ENCODE measurements at places on chromosomes 7 and 10.
A peak's percentile ranks its signal among the peaks of the same experiment; 100 is the strongest.

- DNase-seq = no peak
These were observed 11.9 kb upstream of the XPNPEP1 start for GRCh38 chr10:109934958-109935793.

DNA sequence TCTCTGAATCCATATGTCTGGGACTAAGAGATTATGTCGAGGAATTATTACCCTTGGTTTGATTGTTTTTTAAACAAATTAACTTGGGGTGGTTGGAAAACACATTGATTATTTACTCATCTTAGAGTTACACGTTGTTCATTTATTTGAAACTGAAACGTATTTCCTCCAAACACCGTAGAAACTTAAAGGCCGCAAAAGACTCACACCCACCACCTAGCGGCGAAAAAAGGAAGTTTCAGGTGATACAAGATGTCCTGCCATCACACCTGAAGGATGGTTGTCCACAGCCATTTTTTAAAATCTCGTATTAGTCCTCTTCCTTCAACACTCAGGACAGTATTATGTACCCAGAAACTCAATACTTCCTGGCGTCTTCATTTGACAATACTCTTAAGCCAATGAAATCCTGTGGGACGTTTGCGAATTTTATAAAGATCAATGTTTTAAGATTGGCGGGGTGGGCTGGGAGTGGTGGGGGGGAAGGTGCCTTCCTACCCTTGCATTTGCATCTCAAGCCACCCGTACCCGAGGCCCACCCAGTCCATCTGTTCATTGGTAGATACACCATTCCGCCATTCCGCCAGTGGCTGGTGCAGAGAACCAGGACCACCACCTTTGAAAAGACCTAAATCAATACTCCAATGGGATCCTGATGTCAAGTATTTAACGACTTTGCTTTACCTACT, 1.4 kb upstream of the LCOR start:
- peak; percentile 62 for DNase-seq

DNA sequence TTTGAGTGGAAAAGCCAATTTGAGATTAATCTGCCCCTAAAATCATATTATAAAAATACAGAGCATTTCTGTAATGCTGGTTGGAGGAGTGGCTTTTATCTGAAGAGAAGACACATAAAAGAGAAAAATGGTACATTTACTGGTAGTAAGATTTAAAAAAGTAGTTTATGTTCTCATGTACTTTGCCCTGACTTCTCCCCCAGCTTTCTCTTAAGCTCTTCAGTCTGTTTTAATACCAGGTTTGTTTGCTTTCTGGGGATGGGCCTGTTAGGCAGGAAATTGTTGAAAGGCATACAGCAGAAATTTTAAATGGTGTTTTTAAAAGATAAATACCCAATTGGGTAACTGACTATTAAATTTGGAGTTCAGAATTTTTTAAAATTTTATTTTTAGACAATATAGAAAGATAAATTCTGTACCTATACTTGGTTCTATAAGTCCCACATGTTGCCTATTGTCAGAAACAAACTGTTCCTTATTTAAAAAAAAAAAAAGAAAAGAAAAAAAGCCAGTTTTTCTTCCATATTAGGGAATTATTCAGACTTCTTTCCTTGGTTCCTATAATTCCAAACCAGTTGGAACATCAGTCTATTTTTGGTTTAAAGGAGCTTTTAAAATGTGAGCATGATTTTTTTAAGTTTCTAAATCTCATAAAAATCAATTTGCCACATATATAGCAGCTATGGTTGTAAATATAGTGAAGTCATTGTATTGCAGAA, 136.6 kb downstream of the ARID5B start:
- no peak for DNase-seq

DNA sequence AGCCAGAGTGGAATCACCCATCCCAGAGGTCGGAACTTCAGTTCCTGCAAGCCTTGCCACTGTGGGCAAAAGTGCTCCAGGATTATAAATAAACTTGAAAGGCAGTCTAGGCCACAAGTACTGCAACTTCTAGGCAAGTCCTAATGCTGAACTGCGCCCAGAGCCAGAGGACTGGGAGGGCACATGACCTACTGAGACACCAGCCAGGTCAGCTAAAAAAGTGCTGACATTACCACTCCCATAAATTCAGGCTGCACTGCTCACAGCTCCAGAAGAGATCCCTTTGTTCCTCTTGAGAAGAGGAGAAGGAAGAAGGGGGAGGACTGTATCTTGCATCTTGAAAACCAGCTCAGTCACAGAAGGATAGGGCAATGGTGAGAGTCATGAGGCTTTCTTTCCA, 1084.1 kb upstream of the PHF14 start:
- DNase-seq = no peak

GRCh38 chr10:71697938-71698709, 21.5 kb downstream of the C10orf105 start:
- DNase-seq = no peak

GRCh38 chr10:122632031-122632430, 67.6 kb downstream of the C10orf120 start:
- no peak for DNase-seq

DNA sequence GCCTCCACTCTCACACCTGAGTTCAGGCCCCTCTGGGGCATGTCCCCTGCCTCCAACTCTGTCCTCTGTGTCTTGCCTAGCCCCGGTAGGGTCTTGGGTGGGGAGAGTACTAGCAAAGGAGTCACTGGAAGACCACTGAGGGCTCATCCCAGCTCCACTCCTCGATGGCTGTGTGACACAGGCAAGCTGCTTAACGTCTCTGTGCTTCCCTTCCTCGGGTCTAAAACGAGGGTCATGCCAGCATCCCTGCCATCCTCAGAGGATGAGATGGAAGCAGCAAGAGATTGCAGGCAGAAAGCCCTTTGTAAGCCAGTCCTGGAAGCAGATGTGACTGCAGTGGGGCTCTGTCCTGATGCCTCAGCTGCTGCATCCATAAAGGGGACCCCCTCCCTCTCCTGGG, 15.2 kb upstream of the C10orf105 start:
- no peak for DNase-seq

DNA sequence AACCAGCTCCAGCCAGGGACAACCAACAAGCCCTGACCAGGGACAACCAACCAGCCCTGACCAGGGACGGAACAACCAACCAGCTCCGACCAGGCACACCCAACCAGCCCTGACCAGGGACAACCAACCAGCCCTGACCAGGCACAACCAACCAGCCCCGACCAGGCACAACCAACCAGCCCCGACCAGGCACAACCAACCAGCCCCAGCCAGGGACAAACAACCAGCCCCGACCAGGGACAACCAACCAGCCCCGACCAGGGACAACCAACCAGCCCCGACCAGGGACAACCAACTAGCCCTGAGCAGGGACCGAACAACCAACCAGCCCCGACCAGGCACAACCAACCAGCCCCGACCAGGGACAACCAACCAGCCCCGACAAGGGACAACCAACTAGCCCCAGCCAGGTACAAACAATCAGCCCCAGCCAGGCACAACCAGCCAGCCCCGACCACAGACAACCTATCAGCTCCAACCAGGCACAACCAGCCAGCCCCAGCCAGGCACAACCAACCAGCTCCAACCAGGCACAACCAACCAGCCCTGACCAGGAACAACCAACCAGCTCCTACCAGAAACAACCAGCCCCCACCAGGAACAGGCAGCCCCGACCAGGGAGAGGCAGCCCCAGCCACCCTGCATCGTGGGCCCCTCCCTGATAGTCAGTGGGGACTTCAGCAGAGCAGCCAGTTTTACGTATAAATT, 56.4 kb downstream of the PROSER2 start:
- DNase-seq = no peak

DNA sequence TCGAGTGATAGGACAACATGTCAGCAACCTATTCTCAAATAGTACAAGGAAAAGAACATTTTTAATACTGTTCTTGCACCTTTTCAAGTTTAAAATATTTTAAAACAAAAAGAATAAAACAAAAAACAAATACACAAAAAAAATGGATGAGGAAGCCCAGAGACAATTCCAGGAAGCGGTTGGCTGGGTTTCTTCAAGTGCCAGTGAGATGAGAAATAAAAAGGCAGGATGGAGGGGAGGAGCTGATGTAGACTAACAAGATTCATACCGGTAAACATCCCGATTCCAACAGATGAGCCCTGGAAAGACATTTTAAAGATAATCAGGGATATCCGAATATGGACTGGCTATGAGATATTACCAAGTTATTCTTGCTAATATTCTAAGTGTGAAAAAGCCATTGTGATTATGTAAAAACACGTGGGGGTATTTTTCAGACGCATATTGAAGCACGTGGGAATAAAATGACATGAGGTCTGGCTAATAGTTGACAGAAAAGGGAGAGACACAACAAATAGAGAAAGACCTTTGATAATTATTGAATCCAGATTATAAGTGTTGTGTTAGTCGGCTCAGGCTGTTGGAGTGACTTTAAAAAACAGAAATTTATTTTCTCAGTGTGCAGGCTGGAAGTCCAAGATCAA, 101.3 kb upstream of the LRRC4 start:
- no peak for DNase-seq

DNA sequence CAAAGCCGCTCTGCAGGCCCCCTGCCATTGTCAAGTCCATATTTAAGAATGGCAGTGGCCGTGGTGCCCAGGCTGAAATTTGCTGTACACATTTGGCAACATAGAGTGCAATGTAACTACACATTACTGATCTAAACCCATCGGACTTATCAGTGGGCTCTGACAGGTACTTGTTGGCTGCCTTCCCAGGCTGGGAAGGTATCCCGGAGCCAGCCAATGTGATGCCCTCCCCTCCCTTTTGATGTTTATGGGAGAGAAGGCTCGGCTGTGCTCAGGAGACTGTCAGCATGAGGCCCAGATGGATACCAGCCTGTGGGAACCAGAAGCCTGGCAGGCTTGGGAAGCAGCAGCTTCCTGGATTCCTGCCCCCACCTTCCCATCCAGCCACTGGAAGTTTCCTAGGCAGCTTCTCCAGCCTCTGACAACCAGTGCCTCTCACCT, 146.1 kb upstream of the TCF7L2 start:
- DNase-seq = no peak

- no peak for DNase-seq
These were observed 17.8 kb upstream of the ERCC6 start for GRCh38 chr10:49556723-49557122.

- DNase-seq = no peak
These were observed 28.4 kb upstream of the VWDE start for GRCh38 chr7:12431886-12432556.

DNA sequence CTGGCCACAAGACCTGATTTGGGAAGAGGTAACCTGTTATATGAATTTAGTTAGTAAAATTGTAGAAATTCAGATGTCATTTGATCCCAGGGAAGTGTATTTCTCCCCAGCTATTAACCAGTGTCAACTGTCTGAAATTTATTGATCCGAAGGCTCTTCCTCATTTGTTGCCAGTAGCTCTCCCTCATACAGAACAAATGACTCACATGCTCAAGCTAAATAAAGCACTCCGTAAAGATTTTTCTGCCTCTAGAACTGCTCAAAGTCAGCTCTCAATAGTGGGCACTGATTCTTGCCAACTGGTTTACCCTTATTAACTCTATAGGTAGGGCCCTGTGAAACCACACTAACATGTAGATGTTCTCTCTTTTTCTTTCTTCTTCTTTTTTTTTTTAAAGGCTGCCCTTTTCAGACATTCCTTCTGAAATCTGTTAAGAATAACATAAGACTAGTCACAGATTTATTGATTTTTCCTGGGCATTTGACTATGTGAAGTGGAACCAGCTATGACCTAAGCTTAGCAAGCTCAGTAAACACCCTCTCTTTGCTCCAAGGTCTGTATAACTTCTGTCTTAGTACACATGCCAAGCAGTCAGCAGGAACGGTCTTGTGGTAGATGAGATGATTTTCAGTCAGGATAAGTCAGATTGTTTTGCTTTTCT, 21.8 kb downstream of the RPA3 start:
- DNase-seq = peak; percentile 63

DNA sequence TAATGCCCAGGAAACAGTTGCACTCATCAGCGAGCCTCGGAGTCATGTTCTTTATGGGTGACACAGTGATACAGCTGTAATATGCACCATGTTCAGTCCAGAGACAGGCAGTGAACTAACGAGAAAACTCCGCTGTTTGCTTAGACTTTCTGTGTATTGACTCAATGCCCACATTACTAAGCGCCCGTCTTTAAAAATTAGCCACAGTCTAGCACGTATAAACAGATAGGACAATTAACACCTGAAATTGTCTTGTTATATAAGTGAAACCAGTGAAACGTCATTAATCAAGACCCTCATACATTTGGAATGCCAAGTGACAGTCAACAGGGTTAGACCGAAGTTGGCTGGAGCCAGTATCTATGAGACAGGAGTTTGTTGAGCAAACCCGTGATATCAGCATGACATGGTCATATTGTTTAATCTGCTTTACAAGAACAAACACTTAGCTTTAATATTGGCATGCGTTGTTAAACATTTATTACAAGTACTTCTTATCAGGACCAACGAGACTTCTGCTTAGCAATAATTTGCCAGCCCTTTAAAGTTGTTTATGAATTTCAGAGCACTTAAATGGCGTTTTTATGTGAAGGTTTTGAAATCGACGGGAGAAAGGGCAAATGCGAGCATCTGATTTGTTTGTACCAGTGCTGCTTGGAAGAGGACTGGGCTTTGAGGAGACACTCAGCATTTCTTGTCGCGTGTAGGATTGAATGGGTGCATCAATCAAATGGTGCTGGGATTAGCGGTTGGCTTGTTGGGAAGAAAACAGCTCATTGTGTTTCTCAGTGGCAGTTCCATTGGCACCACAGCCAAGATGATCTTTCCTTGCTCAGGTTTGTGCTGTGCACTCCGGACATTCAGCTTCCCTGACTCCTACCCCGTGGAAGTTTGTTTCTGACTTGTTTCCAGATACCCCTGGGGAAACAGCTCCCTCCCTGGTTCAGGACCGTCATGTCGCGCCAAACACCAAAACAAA, 56.3 kb downstream of the CAMK1D start:
- DNase-seq = no peak

- DNase-seq = no peak
These were observed 18.7 kb downstream of the SLC25A13 start for GRCh38 chr7:96303105-96303685.

- DNase-seq = no peak
These were observed 240.0 kb downstream of the SKAP2 start for GRCh38 chr7:26624431-26624830.

DNA sequence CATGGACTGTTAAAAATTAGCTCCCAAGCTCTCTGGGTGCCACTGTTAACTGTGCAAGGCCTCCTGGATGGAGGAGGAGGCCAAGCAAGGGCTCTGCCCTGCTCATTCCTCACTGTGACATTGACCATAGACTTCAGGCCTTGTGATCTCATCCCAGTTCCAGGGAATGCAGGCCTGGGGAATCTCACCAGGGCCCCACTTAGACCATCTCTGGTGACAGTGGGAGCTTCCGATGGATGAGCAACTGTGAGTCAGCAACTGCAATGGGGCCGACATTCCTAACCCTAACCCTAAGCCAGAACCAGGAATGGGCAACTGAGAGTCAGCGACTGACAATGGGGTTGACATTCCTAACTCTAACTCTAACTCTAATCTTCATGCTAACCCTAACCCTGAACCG, 50.4 kb upstream of the MSMB start:
- DNase-seq = peak; percentile 37

DNA sequence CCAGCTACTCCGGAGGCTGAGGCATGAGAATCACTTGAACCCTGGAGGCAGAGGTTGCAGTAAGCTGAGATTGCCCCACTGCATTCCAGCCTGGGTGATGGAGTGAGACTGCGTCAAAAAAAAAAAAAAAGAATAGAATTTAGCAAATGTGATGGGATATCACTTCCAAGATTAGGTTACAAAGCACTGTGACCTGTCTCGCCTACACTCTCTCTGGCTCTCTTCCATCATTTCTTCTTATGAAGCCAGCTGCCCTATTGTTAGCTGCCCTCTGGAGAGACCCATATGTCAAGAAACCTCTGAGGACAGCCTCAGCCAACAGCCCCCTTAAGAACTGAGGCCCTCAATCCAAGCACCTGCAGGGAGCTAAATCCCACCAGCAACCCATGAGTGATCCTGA, 28.2 kb downstream of the ARHGAP21 start:
- DNase-seq = no peak

Measured in fibroblast of skin of abdomen (primary cell).